ENCODE measurements at places on chromosomes 13 and 19.

GRCh38 chr19:29478578-29479565 lies 46.9 kb upstream of the VSTM2B start:
- DNase-seq = peak; percentile 24

GRCh38 chr19:15114153-15114540 lies 6.9 kb downstream of the SYDE1 start:
- DNase-seq = no peak

DNA sequence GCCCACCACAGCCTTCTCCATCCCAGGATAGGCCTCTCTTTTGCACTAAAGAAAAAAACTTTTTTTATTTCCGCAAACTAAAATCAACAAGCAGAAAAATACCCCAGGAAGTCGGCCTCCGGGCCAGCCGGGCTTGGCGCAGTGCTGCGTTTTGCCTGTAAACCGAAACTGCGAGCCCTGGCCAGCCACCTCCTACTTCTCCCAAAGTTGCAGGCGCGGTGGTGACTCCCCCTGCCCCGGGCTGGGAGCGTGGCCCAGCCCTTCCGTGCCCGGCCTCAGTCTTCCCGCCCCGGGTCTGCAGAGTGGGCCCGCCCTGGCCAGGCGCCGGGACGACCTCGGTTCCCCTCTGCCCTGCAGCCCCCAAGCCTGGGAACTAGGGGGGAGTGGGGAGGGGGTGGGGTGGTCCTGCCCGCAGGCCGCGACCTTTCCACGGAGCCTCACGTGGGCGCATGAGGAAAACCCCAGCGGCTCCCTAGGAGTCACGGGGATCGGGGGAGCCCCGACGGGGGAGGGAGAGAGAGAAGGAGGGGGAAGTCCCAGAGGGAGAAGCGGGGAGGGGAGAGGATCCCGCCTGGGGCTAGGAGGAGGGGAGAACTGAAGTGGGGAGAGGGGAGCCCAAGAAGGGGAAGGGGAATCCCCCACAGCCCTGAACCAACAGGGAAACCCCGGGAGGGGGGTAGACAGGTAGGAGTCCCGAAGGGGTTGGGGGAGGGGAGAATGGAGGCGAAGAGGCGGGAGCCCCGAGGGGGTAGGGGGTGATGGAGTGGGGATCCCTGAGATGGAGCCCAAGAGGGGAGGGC lies 3.0 kb downstream of the GADD45B start:
- DNase-seq = peak; percentile 31

- no peak for DNase-seq
These were observed 15.1 kb upstream of the EMP3 start for GRCh38 chr19:48310227-48310626.

GRCh38 chr13:45542878-45543277 lies 72.7 kb downstream of the ERICH6B start:
- no peak for DNase-seq

DNA sequence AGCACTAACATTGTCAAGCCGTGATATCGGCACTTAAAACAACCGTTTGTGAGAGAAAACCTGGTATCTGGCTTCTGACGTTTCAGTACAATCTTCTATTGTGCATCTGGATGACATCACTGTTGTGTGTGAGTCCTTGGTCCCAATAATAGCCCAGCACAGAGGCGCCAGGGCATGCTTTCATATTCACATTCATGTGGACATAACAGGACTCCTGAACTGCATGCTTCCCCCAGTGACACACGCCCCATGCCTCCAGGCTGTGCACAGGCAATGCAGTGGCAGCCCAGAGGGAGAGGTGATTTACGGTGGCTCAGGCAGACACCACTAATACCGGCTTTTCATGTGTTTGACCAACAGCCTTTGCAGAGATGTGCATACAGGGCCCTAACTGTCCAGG lies 58.1 kb downstream of the MRPL57 start:
- no peak for DNase-seq

DNA sequence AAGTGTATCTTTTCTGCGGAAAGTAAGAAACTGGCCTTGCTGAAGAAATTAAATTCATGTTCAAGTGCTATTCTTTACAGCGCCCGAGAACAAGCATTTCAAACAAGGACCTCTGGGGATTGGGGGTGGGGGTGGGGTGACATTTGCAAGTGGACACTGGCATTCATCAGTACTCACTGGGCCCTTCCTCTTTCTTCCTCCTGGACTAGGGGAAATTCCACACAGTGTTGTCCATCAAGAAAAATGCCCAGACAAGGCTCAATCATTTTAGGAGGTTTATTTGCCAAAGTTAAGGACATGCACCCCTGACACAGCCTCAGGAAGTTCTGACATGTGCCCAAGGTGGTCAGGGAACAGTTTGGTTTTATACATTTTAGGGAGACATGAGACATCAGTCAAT lies 22.9 kb upstream of the OR10H1 start:
- no peak for DNase-seq

Measured in anterior cingulate cortex (tissue), 58 donors.